Activated naive CD8-positive, alpha-beta T cell treated with anti-CD3 and anti-CD28 coated beads, Interleukin-2, amount 50 U/mL, for 24 hours (primary cell): ENCODE measurements at places on chromosomes 6 and 20.

DNA sequence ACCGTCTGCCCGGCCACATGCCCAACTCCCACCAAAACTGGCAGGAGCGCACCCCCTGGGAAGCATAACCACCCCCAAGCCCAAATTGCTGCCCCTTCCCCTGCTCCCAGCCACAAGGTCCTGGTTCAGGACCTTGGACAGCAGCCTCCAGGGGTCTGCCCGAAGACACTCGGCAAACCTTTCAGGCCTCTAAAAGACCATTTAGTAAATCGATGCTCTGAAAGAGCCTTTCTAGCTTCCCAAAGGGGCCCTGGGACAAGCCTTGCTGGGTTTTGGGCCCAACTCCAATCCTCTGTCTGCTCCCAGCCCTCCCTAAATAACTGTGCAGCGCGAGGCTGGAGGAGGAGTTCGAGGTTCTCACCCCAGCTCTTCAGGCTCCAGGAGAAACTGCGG, 30.5 kb downstream of the GRM4 start:
- no peaks in the 10 kb centered on the region for H3K4me1 ChIP-seq
- H3K36me3 ChIP-seq: no peaks in the 10 kb centered on the region
- H3K4me3 ChIP-seq: no peak overlapping the region
- peak; percentile 7 for DNase-seq
- no peak overlapping the region for H3K27ac ChIP-seq
- H3K27me3 ChIP-seq: peaks cover 19% of the 10 kb centered on the region

GRCh38 chr20:44967207-44967807, 995 bp downstream of the STK4 start:
- peak; percentile 13 for DNase-seq
- peaks cover 44% of the 10 kb centered on the region for H3K36me3 ChIP-seq
- peak overlapping the region; percentile 96 for H3K4me3 ChIP-seq
- H3K27ac ChIP-seq: peak overlapping the region; percentile 96
- H3K27me3 ChIP-seq: no peaks in the 10 kb centered on the region

- H3K4me1 ChIP-seq: peaks cover 22% of the 10 kb centered on the region
- DNase-seq: no peak
- H3K36me3 ChIP-seq: no peaks in the 10 kb centered on the region
- no peak overlapping the region for H3K4me3 ChIP-seq
- peak overlapping the region; percentile 38 for H3K27ac ChIP-seq
Measured at GRCh38 chr6:32108727-32109113, 418 bp downstream of the TNXB start.

GRCh38 chr20:1895674-1896483, 672 bp downstream of the SIRPA start:
- no peak overlapping the region for H3K27ac ChIP-seq
- peaks cover 58% of the 10 kb centered on the region for H3K27me3 ChIP-seq
- no peak for DNase-seq
- no peaks in the 10 kb centered on the region for H3K36me3 ChIP-seq
- H3K4me3 ChIP-seq: peak overlapping the region; percentile 67

- peaks cover 24% of the 10 kb centered on the region for H3K4me1 ChIP-seq
- DNase-seq: no peak
- no peak overlapping the region for H3K4me3 ChIP-seq
- no peaks in the 10 kb centered on the region for H3K27me3 ChIP-seq
- peaks cover 8% of the 10 kb centered on the region for H3K36me3 ChIP-seq
Measured at GRCh38 chr6:156030053-156030452, 574.4 kb upstream of the NOX3 start.

DNA sequence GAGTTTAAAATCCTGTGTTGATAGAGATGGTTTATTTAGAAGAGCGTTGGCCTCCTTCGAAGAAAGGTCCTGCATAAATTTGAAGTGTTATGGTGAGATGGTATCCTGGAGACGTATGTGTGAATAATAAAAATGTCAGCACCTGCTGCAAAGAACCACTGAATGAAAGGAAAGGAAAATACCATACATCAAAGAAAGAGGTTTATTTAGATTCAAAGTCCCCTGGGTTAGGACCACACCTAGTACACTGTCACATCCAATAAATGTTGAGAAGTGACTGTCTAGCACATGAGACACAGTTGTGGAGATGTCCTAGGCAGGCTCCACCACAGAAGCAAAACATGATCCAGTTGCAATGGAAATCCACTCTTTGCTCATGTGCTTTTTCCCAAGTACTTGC, 214.7 kb downstream of the PAX1 start:
- H3K4me3 ChIP-seq: no peak overlapping the region
- H3K4me1 ChIP-seq: no peaks in the 10 kb centered on the region

DNA sequence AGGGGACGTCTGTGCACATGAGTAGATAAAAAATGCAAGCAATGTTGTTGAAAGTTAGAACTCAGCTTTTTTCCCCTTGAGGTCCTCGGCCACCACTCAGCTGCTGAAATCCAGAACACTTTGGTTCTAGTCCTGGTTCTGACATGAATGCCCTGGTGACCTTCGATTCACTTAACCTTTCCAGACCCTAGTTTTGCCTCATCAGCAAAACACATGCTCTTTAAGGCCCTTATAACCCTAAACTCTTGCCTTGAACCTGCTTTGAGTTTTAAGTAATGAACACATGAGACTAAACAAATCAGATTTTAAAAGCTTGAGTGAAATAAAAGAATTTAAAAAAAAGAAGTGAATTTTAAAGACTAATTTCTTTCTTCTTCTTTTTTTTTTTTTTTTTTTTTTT, 33.4 kb downstream of the BMP6 start:
- no peaks in the 10 kb centered on the region for H3K4me1 ChIP-seq
- no peak for DNase-seq

DNA sequence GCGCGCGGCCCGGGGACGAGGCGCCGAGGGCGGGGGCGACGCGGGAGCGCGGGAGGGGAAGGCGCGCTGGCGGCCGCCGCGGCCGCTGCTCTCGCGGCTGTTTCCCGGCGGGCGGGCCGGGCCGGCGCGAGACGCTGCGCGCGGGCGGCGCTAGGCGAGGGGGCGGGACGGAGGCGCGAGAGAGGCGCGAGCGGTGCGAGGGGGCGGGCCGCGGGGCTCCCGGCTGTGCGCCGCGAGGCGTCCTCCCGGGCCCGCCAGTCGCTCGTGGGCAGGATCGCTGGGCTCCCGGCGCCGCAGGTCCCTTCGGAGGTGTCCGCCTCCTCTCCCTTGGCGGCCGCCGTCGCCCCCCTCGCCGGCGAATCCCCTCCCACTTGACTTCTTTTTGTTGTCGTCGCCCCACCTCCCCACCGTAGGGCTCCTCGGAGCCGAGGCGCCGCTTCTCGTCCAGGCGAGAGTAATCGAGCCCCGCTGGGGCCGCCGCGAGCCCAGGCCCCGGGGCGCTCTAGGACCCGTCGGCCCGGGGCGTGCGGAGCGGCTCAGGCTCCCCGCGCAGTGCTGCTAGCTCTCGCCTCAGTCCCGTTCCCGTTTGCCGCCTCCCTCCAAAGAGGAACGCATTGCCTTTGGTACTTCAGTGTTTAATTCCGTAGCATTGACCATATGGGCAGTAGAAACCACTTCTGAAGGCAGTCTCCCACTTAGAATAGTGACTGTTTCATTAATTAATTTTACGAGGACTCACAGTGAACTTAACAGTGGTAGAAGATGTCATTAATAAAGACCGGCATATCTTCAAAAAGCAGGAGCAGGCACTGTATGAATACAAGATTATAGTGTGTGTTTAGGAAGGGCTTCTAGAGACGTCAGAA, at the start of gene RANBP9:
Gene RANBP9, minus strand, starts transcription at position 103 of the 866 bp plus-strand sequence. CDS start 330 bp downstream, outside the sequence.
- peak within 1 kb of the TSS; percentile 97 for H3K27ac ChIP-seq
- peak; percentile 86 for DNase-seq
- peak within 1 kb of the TSS; percentile 92 for H3K4me3 ChIP-seq
- H3K36me3 ChIP-seq: peaks cover 8% of the 10 kb centered on the region

DNA sequence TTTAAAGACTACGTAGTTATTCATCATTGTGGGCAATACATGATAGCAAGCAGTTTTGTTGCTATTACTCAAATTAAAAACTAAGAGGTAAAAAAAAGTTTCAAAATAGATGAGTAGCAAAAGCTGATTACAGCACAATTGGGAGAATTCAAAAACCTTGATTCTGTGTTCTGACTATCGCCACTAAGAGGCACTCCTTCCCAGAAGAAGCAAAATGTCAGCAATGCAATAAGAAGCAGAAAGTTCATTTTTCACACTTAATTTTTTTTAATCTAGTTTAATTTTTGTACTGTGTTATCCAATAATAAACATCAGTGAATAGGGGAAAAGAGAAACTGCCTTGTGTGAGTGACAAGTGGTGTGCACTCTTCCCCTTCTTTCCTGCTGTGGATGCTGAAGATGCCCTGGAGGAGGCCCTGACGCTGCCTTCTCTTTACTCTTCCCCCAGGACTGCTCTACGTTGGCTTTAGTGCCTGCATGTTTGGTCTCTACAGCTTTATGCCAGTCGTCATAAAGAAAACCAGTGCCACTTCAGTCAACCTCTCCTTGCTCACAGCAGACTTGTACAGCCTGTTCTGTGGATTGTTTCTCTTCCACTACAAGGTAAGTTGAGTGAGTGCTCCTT, 263.2 kb upstream of the PLN start:
- H3K4me1 ChIP-seq: no peaks in the 10 kb centered on the region
- no peaks in the 10 kb centered on the region for H3K36me3 ChIP-seq
- no peak for DNase-seq
- H3K27ac ChIP-seq: no peak overlapping the region
- H3K4me3 ChIP-seq: no peak overlapping the region

DNA sequence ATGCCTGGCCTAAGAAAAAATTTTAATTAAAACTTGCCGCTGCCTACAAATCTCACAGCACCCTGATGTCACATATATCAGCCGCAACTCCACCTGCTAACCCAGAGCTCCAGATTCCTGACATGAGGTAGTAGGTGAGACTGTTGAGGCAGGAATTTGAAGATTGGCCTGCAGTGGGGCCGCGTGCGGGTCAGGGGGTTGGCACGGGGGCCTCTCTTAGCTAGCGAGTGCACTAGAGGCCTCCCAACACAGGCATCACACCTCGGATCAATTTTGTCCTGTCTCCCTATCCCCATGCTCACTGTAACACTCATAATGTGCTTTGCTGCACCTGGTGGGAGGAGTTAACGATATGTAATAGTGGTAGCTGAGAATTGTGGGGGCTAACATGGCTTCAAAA, 349.8 kb downstream of the CDC5L start:
- H3K27ac ChIP-seq: no peak overlapping the region
- no peak overlapping the region for H3K4me3 ChIP-seq

DNA sequence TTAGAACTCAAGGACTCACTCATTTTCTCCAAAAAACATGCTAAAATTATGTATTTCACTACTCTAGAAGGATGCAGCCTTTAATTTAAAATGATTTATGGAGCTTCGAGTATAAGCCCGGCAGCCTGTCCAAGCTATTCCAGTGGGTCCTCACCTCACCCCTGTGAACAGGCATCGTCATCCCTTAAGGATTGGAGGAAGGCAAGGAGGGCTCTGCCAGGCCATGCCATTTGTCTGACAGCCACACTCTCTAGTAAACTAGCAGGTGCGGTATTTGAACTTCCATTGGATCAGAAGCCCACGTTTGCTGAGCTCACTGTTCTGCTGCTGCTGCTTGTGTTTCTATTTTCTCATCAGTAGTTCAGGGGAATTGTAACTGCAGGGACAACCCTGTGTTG, 39.8 kb upstream of the NAA20 start:
- no peaks in the 10 kb centered on the region for H3K36me3 ChIP-seq
- no peaks in the 10 kb centered on the region for H3K27me3 ChIP-seq
- no peak overlapping the region for H3K27ac ChIP-seq
- H3K4me1 ChIP-seq: peaks cover 7% of the 10 kb centered on the region

GRCh38 chr6:96420294-96420693, 101.3 kb upstream of the UFL1 start:
- H3K27me3 ChIP-seq: no peaks in the 10 kb centered on the region
- no peaks in the 10 kb centered on the region for H3K36me3 ChIP-seq
- no peak overlapping the region for H3K27ac ChIP-seq
- no peaks in the 10 kb centered on the region for H3K4me1 ChIP-seq

GRCh38 chr6:21341910-21342309, 251.6 kb upstream of the SOX4 start:
- H3K4me1 ChIP-seq: no peaks in the 10 kb centered on the region
- H3K4me3 ChIP-seq: no peak overlapping the region
- peaks cover 2% of the 10 kb centered on the region for H3K27me3 ChIP-seq
- DNase-seq: no peak
- no peak overlapping the region for H3K27ac ChIP-seq

GRCh38 chr20:2559651-2560050, 23.3 kb downstream of the TMC2 start:
- H3K4me3 ChIP-seq: peak overlapping the region; percentile 1
- H3K36me3 ChIP-seq: no peaks in the 10 kb centered on the region
- H3K4me1 ChIP-seq: no peaks in the 10 kb centered on the region

GRCh38 chr6:13776602-13777001, 37.8 kb downstream of the MCUR1 start:
- no peaks in the 10 kb centered on the region for H3K4me1 ChIP-seq
- H3K27ac ChIP-seq: no peak overlapping the region
- H3K27me3 ChIP-seq: no peaks in the 10 kb centered on the region

GRCh38 chr6:75285283-75285639, 669 bp upstream of the TMEM30A start:
- peaks cover 30% of the 10 kb centered on the region for H3K4me1 ChIP-seq
- no peak overlapping the region for H3K27ac ChIP-seq
- no peak for DNase-seq

DNA sequence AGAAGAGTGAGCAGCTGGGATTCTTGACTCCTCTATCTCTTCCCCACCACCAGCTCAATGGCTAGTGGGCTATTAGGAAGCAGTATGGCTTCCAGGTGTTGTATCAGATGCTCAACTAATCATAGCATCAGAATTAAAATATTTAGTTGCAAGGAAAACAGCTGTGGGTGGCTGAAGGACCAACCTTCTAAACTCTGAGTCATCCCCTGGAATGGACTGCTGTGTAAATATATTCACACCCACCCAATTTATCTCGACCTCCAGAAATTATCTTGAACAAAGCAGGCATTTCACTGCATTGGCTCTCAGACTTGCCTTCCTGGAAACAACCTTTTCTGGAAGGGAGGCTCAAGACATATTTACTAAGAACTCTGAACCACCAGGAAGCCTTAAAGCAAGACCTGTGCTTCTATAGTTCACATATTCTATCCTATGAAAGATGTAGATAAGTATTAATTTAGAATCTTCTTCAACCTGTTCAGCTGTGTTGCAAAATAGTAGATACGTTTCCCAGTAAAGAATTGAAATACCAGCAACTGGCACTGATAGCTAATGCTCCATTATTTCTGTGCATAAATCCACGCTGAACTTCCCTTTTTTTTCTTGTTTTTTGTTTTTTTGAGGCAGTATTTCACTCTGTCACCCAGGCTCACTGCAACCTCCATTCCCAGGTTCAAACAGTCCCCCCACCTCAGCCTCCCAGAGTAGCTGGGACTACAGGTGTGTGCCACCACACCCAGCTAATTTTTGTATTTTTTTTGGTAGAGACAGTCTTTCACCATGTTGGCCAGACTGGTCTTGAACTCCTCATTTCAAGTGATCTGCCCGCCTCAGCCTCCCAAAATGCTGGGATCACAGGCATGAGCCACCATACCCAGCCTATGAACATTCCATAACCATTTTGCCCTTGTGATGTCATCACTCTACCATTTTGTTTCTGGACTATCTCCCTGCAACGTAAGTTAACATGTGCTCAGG, 56.9 kb upstream of the CD2AP start:
- H3K36me3 ChIP-seq: no peaks in the 10 kb centered on the region
- no peak overlapping the region for H3K4me3 ChIP-seq
- H3K4me1 ChIP-seq: no peaks in the 10 kb centered on the region
- H3K27me3 ChIP-seq: no peaks in the 10 kb centered on the region

DNA sequence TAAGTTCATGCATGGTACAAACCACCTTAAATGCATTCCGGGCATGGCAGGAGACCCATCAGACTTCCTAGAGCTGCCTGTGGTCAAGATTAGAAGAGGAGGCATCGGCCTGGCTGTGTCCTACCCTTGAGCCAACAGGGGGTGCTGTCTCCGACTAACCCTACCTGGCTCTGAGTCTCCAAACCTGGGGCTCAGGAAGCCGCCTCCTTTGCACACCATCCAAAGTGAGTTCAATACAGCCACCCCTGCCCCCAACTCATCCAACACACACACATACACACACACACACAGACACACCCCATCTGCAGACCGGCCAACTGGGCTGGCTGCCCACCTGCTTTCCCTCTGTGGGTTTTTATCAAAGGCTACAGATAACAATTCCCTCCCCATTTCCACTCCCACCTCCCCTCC, 77.0 kb downstream of the JPH2 start:
- no peak overlapping the region for H3K27ac ChIP-seq
- peaks cover 20% of the 10 kb centered on the region for H3K27me3 ChIP-seq
